ENCODE measurements at places on chromosomes 16 and 17.

GRCh38 chr16:10386517-10387100 is 748 bp downstream of the ATF7IP2 start:
- DNase-seq, result no peak

DNA sequence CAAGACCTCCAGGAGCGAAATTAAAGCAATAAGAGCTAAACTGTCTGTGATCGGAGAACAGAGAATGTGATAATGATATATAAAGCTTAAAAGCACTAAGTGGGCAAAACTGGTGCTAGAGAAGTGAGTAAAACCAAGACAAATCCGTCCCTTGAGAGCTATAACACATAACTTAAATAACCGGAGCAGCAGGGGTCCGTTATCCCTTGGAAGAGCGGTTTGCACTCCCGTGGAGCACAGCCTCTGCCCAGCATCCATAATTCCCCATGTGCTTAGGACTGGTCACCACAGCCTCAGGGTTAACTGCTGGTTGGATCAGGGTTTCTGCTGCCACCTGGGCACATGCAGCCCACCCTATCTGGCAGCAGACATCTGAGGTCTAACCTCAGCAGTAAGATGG is 489.0 kb downstream of the NPIPA7 start:
- DNase-seq, result no peak

DNA sequence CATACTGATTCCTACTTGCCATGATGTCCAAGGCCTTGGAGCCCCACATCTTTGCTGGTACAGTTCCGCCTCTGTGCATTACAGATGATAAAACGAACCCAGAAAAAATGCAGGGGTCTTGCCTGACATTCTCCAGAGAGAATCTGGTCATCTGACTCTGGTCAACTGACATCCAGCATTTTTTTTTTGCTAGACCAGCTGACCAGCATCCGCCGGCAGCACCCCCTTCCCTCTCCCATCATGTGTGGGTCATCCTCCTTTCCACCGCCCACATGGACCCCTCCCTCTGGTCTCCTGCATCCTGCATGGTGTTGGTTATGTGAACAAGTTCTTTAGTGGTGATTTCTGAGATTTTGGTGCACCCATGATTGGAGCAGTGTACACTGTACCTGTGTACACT is 47.1 kb downstream of the CDH1 start:
- no peak for DNase-seq

GRCh38 chr17:50840311-50840851 is 5.0 kb downstream of the WFIKKN2 start:
- DNase-seq, result no peak

DNA sequence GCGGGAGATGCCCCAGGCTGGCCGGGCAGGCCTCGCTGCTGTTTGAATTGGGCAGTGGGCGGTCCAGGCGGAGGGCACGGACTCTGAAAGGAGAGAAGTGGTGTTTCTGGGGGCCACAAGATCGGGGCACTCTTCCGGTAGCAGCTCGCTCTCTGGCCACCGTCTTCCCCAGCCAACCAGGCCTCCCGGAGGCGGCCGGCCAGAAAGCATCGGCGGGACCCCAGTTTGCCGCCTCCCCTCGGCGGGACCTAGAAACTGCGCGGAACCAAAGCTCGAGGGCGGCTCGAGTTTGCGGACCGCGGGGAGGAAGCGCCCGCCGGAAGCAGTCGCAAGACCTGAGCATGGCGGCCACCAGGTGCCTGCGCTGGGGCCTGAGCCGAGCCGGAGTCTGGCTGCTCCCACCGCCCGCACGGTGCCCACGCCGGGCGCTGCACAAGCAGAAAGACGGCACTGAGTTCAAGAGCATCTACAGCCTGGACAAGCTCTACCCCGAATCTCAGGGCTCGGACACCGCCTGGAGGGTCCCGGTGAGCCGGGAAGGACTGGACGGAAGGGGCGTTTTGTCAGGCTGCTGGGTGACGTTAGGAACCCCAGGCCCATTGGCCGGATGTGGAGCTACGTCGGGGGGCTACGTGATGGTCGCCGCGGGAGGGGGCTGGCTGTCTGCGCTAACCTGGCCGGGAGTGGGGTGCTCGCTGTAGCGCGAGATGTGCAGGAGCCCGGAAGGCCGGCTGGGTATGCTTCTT is at the start of gene MRPL58:
MRPL58 (plus strand) TSS at position 325 of the 746 bp plus-strand sequence; CDS start at position 342, 17 bp downstream.
- DNase-seq, result peak; percentile 91

DNA sequence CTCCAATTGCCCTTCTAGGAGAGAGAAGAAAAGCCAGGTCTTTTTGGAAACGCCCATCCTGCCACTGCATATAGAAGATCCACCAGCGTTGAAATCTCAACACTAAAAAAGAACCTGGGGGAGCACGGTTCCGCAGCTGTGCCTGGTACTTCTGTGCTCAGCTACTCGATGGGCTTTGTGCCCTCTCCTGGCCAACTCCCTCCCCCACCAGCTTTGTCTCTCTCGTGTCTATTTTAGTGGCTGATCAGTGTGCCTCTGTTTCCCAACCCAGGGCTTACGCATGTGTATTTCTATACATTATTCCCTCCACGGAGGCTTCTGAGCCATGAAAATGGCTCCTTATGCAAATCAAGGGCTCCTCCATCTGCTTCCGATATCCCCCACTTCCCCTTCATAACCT is 83.5 kb downstream of the RBFOX3 start:
- no peak for DNase-seq

GRCh38 chr17:64398320-64398719 is 7.7 kb upstream of the PECAM1 start:
- no peak for DNase-seq

DNA sequence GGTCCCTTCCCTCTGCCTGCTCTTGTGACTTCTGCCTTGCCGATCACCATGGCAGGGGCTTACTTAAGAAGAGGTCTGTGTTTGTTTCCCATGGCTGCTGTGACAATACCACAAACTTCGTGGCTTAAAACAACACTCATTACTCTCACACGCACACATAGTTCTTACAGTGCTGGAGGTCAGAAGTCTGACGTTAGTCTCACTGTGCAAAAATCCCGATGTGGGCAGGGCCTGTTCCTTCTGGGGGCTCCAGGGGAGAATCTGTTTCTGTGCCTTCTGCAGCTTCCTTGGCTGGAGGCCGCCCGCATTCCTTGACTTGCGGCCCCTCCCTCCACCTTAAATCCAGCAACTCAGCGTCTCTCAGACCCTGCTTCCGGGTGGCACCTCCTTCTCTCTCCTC is 249.2 kb upstream of the GSE1 start:
- no peak for DNase-seq

DNA sequence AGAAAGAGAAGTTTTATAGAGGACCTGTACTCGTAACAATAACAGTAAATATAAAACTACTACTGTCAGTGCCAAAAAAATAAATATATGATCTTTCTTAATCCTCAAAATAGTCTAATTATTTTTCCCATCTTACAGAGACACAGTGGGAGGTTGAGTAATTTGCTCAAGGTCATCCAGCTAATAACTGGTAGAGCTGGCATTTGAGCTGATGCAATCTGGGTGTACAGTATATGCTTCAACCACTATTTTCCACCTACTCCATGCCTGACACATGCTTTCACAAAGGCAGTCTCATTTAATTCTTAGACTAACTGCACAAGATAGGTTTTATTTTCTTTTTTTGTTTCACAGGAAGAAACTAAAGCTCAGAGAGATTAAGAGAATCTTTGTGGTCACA is 33.6 kb downstream of the PIGL start:
- no peak for DNase-seq

GRCh38 chr17:16515933-16516332 is 23.9 kb upstream of the LRRC75A start:
- DNase-seq, result no peak

DNA sequence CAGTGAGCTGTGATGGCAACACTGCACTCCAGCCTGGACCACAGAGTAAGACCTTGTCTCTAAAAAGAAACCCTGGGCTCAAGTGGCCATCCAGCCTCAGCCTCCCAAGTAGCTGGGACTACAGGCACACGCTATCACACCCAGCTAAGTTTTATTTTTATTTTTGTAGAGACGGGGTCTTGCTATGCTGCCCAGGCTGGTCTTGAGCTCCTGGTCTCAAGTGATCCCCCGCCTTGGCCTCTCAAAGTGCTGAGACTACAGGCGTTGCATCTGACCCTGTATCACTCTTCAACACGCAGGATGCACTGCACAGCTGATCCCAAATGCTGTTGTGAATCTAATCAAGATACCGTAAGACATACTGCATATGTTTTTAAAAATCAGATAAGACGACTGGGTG is 23.0 kb downstream of the ANKRD11 start:
- no peak for DNase-seq

DNA sequence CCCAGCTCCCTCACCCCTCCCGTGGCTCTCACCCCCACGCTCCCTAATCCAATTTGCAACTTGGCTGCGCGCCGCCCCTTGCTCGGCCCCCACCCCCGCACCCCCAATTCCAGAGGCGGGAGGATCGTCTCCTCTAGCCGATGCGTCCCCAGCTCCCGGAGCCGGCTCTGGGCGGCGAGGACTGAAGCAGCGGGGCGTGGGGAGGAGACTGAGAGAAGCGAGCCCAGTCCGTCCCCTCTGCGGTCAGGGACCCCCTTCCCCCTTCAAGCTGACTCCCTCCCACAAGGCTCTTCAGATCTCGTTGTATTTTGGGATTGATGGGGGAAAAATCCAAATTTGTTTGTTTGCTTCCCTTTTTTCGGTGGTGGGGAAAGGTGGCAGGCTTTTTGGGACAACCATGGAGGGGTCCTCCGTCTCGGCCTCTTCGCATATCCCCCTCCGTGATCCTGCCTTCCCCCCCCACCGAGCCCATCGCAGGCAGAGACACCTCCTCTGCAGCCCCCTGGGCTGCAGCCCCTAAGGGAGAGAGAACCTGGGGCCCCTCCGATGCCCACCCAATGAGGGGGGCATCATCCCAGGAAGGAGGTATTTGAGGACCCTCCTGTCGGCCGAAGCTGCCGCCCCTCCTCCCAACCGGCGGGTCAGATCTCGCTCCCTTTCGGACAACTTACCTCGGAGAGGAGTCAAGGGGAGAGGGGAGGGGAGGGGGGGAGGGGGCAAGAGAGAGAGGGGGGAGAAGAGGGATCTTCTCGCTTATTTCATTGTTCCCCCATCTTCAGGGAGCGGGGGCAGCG is 466 bp downstream of the NEUROD2 start:
- no peak for DNase-seq

DNA sequence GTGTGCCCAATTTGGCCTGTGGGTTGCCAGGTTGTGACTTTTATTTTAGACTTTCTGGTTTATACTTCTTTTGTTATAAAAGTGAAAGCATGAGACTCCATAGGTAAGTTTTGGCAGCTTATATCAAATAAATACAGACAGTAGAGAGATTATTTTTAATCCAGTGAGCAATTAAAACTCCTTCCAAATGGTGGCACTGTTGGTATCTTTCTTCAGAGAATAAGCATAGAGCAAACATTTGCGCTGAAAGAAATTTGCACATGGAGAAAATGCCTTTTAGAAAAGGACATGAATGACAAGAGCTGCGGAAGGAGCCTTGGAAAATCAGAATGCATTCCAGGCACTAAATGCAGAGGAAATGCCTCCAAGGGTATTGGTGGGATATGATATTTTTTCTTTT is 46.1 kb upstream of the DNAJA2 start:
- no peak for DNase-seq

DNA sequence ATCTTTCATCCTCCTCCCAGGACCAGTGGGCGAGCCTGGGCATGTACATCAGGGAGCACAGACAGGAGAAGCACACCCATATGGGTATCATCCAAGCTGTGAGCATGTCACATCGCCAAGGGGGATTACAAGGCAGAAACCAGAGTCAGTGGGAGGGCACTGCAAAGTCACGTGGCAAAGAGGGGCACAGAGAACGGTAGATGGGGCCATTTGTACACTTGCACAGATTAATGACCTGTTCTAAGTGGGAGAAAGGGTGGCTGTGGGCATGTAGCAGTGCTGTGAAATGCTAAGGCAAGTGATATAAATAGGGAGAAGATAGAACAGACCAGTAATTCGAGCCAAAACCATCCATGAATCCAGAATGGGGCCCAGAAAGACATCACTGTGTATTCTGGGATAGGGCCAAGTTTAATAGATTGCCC is 265.0 kb downstream of the CPPED1 start:
- DNase-seq, result no peak

GRCh38 chr17:61179380-61179806 is 220.2 kb upstream of the TBX2 start:
- no peak for DNase-seq

GRCh38 chr16:22665048-22665797 is 148.7 kb upstream of the HS3ST2 start:
- no peak for DNase-seq

DNA sequence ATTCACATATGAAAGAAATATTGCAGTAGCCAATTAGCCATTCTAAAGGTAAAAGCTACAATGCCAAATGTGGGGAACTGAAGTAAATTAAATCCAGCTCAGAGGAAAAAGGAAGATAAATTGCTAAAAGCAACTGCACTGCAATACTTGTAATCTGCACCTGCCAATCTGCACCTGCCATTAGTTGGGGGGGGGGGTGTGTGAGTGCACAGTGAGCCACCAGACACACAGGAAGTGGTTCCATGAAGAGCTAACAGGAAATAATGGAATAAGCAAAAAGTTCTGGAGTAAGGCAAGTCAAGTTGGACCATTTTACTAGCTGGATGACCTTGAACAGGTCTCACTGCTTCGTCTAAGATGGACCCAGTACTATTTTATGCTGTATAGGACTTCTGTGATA is 191.8 kb downstream of the PARN start:
- no peak for DNase-seq

DNA sequence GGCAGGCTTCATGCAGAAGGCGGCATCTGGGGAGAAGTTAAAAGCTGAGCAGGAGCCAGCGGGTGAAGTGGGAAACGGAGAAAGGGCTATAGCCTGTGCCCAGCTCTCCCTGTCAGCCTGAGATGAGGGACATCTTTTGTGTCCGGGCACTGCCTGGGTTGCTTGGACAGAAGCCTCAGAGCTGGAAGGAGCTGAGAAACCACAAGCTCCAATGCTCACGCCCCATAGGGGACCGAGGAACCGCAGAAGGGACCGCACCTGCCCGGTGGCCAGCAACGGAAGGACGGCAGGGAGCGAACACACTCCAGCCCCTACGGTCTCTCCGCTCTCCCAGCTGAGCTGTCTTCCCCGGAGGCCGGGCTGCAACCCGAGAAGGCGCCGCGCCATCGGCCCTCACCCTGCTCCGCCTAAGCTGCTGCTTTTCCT is 175.8 kb downstream of the NPIPB11 start:
- DNase-seq, result no peak

GRCh38 chr16:81975637-81976036 is 35.6 kb downstream of the SDR42E1 start:
- DNase-seq, result no peak

- DNase-seq, result no peak
Measured at GRCh38 chr16:66701516-66701915, 5.0 kb upstream of the CMTM4 start.

DNA sequence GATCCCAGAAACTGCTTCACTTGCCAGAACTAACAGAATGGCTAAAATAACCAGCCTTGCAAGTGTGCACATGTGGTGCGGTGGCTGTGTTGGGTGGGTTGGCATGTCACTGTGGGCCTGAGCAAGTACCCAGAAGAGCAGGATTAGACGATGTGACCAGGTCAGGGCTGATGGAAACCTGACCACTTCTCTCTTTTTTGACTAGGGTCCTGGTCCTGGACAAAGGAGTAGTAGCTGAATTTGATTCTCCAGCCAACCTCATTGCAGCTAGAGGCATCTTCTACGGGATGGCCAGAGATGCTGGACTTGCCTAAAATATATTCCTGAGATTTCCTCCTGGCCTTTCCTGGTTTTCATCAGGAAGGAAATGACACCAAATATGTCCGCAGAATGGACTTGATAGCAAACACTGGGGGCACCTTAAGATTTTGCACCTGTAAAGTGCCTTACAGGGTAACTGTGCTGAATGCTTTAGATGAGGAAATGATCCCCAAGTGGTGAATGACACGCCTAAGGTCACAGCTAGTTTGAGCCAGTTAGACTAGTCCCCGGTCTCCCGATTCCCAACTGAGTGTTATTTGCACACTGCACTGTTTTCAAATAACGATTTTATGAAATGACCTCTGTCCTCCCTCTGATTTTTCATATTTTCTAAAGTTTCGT is 16.7 kb downstream of the ANKRD40 start:
- peak; percentile 33 for DNase-seq
